ENCODE measurements at places on chromosomes 1 and 21.
A peak's percentile ranks its signal among the peaks of the same experiment; 100 is the strongest.

GRCh38 chr1:112284796-112285195 is 111.2 kb upstream of the CTTNBP2NL start:
- DNase-seq, result no peak

DNA sequence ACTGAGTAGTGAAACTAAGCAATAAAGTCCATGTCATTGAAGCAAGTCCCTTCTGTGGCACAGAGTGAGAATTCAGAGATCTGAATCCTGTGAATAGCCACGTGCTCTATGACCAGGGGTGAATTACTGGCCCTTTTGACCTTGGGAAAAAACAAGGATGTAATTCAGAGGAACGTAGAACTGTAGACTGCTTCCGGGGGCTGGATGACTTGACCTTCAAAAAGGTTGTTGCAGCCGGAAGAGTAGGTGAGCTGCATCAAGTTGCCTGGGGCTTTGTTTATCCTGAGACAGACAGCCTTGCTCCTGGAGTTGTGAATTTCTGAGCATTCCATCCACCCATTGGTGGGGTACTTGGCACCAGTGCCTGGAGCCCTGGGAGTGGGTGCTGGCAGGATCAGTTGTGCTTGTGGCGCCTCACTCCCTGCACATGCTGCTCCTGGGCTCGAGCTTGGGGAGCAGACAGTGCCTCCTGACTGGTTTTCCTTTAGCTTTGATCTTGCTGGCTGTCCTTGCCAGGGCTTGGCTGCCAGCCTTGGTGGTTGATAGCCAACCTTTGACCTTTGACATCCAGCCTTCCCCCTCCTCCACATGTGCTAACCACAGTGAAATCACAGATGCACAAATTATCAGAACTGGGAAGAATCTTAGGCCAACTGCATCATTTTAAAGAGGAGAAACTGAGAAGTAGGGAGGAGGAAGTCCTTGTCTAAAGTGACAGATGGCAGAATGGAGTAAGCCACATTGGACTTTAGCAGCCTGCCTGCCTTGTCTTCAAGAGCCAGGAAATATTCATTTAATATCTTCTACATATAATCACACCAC is 16.2 kb upstream of the MYOG start:
- no peak for DNase-seq

DNA sequence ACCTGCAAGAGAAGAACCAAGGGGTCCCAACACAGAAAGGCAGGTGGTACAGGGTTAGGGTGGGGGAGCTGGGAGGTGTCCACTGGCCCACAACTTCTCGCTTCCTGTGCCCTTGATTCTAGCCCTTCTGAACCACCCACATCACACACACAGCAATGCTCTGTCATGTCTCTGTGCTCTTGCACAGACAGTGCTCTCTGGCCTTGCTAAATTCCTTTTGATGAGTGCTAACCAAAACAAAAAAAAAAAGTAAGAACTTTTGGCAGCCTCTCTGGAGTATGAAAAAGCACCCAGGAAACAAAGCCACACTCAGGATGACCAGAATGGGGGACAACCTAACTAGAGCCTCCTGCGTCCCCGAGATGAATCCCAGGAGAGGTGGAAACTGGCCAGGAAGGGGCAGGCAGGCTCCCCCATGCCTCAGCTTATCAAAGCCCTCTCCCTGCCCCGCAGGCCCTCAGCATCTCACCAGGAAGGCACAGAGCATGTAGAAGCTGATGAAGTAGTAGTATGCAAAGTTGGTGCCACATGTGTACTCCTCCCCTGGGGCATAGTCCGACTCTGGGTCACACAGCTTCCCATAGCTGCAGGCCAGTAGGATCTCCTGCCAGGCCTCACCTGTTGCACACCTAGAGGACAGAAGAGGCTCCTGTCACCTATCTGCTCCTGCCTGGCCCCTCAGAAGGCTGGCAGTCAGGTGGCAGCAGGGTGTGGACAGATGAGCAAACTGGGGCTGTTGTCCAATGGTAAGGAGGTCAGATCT is 27.2 kb upstream of the KIF21B start:
- DNase-seq, result peak; percentile 40

DNA sequence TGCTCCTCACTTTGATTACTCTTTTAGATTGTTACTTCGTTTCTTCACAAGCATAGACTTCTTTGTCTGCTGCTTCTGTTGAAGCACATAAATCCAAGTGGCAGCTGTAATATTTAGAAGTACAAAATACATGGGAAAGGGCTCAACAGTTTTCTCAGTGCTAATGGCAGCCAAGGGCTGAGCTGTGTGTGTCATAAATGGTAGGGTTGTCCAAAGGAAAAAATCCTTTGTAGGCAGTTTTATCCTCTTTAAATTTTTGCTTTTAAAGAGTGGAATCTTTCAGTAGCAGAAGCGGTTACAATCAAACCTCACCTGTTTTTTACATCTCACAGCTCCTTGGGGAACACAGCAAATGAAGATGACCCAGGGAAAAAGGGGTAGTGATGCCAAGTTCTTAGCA is 650.8 kb downstream of the PLPP3 start:
- no peak for DNase-seq

DNA sequence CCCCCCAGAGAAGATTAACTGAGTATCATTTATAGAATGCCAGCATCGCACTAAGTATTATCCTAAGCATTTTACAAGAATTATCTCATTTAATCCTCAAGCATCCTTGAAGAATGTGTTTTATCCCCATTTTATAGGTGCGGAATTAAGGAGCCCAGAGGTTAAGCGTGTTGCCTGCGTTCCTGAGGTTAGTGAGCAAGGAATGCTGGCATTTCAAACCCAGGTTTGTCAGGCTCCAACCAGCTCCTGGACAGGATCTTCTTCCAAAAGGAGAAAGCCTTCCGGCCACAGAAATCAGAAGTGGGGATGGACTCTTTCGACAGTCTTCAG is 82.3 kb downstream of the SSBP3 start:
- DNase-seq, result no peak

DNA sequence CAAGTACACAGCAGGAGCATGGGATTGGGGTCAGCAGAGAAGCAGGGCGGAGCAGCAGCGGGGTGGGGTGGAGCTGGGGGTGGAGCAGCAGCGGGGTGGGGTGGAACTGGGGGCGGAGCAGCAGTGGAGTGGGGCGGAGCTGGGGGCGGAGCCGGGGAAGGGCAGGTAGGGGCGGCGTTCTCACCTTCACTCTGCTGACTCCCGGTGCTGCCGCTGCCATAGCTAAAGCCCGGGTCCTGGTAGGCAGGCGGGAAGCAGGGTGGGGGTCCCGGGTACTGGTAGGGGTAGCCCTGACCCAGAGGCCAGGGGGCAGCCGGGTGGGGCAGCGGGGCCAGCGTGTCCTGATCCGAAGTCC is 6.7 kb downstream of the TAS1R3 start:
- no peak for DNase-seq
